HuH-7.5 (cell line): ENCODE measurements at places on chromosomes 1 and 21.

- DNase-seq: no peak
These were observed 40.0 kb downstream of the PDC start for GRCh38 chr1:186420923-186421322.

DNA sequence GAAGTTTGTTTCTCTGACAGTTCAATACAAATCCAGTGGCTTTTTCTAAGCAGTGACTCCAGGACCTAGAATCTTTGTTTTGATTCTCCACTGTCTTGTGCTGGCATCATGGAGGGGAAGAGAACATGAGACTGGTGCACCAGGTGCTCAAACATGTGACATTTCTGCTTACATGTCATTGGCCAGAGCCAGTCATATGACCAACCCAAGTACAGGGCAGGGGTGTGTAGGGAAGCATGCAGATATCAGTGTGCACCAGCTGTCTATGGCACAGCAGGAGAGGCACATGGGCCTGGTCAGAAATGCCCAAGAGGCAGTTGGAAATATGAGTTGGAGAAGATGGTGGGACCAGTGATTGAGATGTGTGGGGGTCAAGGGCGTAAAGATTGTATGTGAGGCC, 297.0 kb downstream of the HHAT start:
- no peak for DNase-seq

- DNase-seq: no peak
These were observed 3.7 kb upstream of the FNDC7 start for GRCh38 chr1:108708691-108709660.

DNA sequence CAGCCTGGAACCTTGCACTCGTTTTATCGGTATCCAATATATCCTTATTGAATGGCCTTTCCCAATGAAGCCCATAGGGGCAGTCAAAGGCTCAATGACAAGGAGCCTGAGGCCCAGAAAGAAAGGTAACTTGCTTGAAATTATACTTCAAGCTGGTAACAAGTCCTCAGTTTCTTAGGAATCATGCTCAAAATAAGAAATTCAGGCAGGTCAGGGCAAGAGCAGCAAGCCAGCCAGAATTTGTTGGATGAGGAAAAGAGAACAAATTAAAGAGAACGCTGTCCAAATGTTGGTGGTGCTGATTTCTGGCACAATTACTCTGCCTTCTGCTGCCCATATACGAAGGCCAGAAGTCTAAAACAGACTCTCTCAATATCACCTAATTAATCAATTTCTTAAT, 77.6 kb downstream of the DDX20 start:
- peak; percentile 22 for DNase-seq

GRCh38 chr21:18220498-18220897, 24.1 kb upstream of the CHODL start:
- no peak for DNase-seq

GRCh38 chr1:197284325-197284724, 16.3 kb downstream of the CRB1 start:
- DNase-seq: no peak

DNA sequence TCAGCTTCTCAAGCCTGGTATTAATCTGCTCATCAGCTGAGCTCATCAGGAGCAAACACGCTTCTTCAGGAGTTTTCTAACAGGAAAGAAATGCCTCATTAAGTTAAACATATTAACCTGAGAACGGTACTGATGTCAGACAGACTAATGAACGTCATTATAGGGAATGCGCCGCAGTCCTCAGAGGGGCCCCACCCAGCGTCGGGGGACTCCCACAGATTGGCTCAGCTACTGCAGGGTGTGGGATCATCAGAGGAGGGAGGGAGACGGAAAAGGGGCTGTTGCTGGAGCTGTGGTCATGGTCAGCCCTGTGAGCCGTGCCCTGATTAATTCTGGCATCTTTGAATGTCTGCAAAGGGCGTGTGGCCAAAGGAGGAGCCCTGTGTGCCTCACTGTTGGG, 348.5 kb downstream of the PTPRU start:
- no peak for DNase-seq

- no peak for DNase-seq
These were observed 826 bp downstream of the LAPTM5 start for GRCh38 chr1:30756545-30757351.

DNA sequence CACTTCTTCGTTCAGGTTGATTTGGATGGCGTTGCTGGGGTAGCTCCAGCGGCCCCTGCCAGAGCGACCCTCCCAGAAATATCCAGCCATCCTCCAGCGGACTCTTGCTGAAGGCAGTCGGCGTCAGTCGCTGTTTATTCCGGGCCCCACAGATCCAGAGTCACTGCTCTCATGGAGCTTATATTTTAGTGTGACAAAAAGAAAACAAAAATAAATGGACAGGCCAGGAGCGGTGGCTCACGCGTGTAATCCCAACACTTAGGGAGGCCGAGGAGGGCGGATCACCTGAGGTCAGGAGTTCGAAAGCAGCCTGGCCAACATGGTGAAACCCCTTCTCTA, 791 bp upstream of the CFAP298 start:
- DNase-seq: no peak

GRCh38 chr1:9721606-9722377, 70.3 kb downstream of the PIK3CD start:
- peak; percentile 79 for DNase-seq

DNA sequence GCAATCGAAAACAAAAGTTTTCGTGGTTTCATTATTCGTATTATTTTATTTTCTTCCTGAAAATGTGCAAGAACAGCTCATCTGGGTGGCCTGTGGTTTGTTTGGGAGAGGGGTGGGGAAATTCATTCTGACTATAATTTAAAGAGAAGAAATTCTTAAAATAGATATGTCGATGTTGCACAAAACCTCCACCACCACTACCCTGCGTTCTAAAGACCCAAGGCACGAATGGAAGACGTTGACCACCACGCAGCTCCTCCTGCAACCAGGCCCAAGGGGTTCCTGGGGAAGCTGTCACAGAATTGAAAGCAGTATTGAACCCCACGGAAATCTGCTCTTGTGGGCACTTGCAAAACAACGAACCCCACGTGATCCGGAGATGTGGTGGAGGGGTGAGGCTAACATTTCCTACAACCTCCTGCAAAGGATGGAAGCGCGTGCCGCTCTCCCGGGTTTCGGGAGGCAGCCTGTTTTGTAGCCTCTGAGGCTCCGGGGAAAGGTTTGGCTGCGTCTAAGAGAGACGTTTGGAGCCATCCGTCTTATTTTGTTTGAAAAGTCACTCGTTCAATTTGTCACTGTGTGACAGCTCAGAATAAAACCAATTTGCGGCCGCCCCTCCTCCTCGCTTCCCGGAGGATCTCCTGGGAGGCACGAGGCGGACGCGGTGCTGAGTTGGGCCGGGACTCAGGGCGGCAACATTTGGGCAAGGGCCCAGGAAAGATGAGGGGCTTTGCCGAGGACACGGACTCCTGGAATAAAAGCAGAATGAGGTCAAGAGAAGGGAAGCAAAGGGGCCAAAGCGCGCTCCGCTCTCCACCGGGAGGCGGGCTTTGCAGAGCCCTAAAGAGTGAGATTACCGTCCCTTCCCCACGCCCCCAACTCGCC, 810 bp upstream of the HLX start:
- no peak for DNase-seq

- DNase-seq: no peak
These were observed 57.4 kb upstream of the CTPS1 start for GRCh38 chr1:40921981-40922677.

- DNase-seq: no peak
These were observed 71.3 kb downstream of the WDR4 start for GRCh38 chr21:42807938-42808613.

GRCh38 chr1:4614371-4615137, 39.9 kb upstream of the AJAP1 start:
- no peak for DNase-seq

DNA sequence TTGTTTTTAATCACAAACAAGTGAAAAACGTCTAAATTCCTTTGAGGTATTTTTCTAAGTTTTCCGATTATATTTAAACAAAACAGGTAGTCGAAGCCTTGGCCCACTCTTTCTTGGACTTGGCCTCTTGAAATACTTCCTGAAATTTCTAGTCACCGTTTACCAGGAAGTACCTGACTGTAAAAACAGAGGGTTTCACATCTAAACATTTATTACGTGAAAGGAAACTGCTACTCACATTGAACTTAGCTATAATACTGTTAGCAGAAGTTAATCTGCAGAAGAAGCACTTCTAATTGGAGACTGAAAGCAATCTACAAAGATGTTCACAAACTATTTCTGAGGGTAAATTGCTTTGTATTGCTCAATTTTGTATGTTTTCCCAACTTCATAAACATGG, 526.0 kb upstream of the ADGRL4 start:
- DNase-seq: no peak

DNA sequence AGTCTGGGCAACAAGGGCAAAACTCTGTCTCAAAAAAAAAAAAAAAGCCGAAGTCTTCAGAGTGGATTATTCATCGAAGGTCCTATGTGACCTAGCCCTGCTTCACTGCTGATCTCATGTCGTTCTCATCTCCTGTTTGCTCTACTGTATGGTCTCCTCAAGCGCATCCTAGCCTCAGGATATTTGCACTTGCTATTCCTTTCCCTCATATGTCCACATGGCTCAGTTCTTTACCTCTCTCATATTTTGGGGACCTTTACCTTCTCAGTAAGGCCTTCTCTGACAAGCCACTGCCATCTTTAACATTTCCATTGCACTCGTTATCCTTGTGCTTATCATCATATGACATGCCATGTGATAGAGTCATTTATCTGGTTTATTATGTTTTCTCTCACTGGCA, 2.6 kb downstream of the TBCE start:
- DNase-seq: no peak

DNA sequence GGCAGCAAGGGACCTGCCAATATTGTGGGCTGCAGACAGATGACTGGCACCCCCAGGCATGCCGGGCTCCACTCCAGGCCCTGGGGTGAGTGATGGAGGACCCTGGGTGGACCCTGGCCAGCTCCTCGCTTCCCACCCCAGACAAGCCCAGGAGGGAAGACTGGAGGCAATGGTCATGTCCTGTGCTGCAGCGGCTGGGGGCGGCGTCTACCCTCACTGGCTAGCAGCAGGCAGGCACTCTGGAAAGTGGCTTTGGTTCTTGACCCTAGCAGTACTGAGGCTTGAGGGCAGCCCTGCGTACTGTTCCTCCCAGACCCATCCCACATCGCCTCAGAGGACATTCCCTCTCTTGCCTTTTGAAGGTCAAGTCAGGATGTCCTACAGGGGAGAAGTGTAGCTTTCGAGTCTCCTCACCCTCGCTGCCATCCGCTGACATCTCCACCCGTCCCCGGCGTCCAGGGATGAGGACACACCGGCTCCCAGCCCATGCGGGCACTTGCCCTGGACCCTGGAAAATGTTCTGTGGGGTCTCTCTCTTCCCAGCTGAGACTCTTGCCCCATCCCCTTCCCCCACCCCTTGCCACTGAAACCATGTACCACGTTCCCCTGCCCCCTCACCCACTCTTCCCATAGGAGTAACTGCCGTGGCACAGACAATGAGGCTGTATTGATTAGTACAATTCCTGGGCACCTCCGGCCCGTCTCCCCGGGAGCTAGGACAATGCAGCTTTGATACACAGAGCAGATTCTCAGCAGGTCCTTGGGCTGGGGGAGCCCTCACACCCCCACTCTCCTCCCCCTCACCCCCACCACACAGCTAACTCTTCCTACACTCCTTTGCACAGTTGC, 15.0 kb downstream of the SLC6A9 start:
- no peak for DNase-seq

GRCh38 chr1:246091477-246091876, 415.6 kb downstream of the SMYD3 start:
- no peak for DNase-seq

GRCh38 chr1:93358293-93358692, 12.6 kb downstream of the DR1 start:
- DNase-seq: no peak

- no peak for DNase-seq
These were observed 53.5 kb downstream of the MIGA1 start for GRCh38 chr1:77832901-77833300.

- DNase-seq: no peak
These were observed 46.7 kb upstream of the FOXO6 start for GRCh38 chr1:41314376-41315145.

DNA sequence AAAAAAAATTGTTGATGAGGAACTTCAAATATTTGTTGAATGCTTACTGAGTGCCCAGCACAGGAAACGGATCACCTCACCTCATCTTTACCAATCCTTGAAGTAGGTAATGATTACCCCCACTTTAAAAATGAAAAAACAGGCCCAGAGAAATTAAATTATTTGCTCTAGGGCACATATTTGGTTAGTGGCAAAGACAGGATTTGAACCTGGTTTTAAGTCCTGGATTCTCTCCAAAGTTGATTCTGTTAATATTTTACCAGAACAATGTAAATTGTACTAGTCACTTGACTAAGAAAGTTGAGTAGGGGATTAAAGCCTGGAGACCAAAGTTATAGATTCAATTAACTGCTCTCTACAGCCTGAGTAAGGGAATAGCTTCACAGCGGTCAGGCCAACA, 97.9 kb downstream of the GIPC2 start:
- DNase-seq: no peak

- DNase-seq: peak; percentile 92
These were observed 5.1 kb downstream of the HSPB7 start for GRCh38 chr1:16012590-16013219.

DNA sequence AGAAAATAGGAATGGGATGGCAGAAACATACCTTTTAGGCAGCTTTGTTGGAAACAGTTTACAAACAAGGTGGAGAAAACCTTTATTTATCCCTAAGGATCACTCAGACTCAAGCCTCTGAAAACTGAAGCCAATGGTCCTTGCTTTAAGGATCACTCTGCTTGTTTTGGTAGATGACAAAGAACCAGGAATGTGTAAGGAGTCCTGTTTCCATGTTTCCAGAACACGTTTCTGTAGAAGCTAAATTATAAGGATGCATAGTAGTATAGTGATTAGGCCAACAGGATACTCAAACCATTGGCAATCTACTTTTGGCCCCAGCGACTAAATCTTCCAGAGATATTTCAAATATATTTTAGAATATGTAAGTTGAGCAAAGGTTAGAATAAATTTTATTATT, 149.1 kb upstream of the HP1BP3 start:
- DNase-seq: no peak

GRCh38 chr1:184366997-184367396, 19.8 kb upstream of the C1orf21 start:
- no peak for DNase-seq

- DNase-seq: peak; percentile 4
These were observed 604.7 kb downstream of the PTPRC start for GRCh38 chr1:199243423-199244061.

- DNase-seq: no peak
These were observed 16.9 kb downstream of the TINAGL1 start for GRCh38 chr1:31593136-31593665.

GRCh38 chr1:91031081-91031480, 9.2 kb upstream of the ZNF644 start:
- no peak for DNase-seq
